ENCODE measurements at places on chromosomes 3 and 15.

GRCh38 chr15:32905481-32905880, 187.7 kb downstream of the GREM1 start:
- no peak for DNase-seq

- DNase-seq = no peak
These were observed 624.8 kb upstream of the LMCD1 start for GRCh38 chr3:7876741-7877297.

GRCh38 chr3:185351396-185351795, 11.5 kb upstream of the MAP3K13 start:
- DNase-seq = no peak

DNA sequence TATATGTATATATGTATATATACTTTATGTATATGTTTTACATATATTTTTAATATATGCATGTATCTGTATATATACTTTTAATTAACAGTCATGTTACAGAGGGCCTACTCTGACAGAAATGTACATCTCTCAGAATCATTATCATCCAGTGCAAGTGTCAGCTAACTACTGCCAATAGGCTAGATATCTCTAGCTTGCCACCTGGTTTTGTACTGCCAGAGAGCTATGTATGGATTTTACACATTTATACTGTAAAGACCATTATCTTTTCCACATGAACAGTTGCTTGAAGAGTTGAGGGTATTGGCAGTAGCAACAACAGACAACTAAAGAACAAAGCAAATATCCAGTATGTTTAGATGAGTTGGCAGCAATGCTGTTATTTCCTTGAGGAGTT, 99.7 kb upstream of the VGLL3 start:
- DNase-seq = no peak

GRCh38 chr3:13379201-13379830, 40.8 kb downstream of the NUP210 start:
- no peak for DNase-seq

DNA sequence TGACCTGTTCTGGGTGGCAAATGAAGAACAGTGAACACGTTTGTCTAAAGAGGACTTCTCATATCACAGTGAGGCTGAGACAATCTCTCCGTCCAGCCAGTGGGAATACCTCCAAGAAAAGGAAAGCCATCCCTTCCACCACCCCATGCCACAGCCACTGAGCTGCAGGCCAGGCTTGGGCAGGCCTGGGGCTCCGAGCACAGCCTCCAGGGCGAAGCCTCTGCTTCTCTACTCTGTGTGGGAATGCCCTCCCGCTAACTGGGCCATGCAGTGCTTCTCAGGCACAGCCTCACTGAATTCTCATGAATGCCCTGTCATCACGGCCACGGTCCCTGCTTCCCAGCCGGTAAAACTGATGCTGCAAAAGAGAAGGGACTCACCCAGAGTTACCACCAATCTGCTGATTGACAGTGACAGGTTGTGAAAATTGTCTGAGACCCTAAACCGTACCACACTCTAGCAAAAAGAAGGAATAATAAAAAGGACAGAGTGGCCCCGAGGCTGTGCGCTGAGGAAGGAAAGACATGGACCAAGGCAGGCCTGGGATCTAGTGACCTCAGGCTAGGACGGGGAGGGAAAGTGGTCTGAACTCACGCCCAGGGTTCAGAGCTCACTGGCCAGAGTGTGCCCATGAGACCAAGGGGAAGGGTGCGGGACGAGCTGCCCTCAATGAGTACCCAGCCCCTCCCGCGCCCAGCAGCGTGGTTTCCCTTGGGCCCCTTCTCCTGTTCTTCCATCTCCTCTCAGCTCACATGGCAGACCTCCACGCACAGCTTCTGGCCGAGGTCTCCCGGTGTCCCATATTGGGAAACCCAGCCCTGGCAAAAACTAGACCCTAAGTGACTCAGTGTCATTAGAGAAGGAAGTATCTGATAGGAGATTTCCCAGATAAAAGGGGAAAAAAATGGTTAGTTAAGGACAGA, 52.8 kb downstream of the DHX30 start:
- DNase-seq = no peak

GRCh38 chr3:148625095-148625736, 72.5 kb upstream of the AGTR1 start:
- DNase-seq = no peak

GRCh38 chr3:167203062-167203461, 177.0 kb downstream of the ZBBX start:
- no peak for DNase-seq

- no peak for DNase-seq
These were observed 16.5 kb downstream of the DIS3L start for GRCh38 chr15:66309828-66310227.

DNA sequence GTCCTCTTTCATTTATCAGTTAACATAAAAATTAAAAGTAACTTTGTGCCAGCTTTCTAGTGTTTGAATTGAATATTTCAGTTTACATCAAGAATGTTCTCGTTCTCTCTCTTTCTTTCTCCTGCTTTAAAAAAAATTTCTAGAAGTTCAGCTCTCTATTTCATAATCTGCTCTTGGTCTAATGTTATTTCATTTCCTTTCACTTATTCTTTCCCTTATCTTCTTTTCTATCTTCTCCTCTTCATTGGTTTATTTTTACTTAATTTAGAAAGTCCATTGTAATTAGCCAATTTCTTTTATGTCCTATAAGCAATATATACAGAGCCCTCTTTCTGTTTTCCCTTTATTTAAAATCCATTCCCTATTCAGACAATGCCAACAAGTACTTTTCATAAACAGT, 44.6 kb downstream of the CCDC54 start:
- DNase-seq = no peak

DNA sequence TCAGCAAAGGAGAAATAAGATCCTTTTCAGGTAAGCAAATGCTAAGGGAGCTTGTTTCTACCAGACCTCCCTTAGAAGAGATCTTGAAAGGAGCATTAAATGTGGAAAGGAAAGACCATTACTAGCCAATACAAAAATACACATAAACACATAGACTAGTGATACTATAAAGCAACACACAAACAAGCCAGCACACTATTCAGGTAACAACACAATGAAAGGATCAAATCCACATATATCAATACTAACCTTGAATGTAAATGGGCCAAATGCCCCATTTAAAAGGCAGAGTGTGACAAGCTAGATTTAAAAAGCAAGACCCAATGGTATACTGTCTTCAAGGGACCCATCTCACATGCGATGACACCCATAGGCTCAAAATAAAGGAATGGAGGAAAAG, 317.6 kb downstream of the TBL1XR1 start:
- no peak for DNase-seq

GRCh38 chr3:184391266-184391665, 11.4 kb downstream of the CHRD start:
- no peak for DNase-seq

DNA sequence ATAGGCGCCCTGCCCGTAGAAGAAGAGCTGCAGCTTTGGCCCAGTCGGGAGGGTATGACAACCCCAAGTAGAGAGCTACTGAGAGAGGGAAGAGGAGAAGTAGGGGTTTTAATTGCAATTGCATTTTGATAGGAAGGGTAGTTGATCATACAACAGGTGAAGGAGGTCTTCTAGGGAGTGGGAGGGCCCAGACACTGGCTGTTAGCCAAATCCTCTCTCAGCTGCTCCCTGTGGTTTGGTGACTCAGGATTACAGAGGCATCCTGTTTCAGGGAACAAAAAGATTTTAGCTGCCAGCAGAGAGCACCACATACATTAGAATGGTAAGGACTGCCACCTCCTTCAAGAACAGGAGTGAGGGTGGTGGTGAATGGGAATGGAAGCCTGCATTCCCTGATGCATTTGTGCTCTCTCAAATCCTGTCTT, 408.9 kb upstream of the THBS1 start:
- no peak for DNase-seq

DNA sequence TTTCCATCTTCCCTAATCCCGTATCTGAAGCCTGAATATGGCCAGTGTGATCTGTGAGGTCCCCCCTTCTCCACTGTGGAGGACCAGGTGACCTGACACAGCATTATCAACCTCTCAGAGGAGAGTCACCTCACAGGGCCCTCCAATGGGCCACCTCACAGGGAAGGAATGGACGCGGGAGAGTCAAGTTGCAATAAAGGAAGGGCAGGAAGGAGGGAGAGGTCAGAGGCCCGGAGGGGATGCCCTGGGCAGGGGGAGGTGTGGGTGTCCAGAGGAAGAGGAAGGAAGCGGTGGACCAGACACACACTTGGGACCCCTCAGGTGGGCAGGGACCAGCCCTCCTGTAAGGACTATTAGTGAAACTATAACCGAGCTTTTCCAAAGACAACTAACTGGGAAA, 14.6 kb upstream of the LRRC15 start:
- DNase-seq = no peak

DNA sequence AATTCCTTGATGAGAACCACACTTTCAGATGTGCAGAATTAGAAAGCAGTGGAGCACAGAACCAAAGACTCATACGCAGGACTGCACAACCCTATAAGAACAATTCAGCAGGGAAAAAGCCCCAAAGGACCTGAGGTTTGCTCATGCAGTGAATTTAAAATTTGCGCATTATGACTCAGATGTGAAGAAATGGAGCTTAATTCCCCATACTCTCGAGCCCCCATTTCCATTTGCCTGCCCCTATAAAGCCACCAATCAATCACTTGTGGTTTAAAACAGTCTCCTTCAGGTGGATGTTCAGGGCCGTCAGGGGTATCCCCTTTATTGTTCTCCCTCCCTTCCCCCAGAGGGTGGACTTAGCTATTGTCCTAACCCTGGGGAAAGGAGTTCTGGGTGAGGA, 221.2 kb downstream of the IGSF11 start:
- DNase-seq = no peak

GRCh38 chr3:157300094-157300493, 136.6 kb upstream of the PTX3 start:
- no peak for DNase-seq

DNA sequence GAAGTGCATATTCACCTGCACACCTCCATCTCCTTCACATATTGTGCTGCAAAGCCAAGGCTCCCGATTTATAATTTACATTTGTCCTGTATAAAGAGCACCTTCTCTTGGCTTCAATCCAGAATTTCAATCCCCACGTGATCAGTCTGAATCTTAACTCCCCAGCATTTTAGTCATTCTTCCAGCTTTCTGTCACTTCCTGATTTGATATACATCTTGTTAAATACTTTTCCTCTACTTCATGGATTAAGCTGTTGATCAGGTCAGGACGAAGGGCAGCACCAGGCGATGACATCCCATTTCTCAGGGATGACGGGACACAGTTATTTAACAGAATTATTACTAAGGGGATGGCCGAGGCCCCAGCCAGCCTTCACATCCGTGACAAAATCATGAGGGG, 212.5 kb downstream of the EPHB1 start:
- no peak for DNase-seq

- DNase-seq = no peak
These were observed 11.8 kb downstream of the CYFIP1 start for GRCh38 chr15:22968366-22968765.

- DNase-seq = no peak
These were observed 156.7 kb downstream of the TJP1 start for GRCh38 chr15:29665444-29666003.

- DNase-seq = no peak
These were observed 103.6 kb downstream of the APBA2 start for GRCh38 chr15:28989239-28989830.

- no peak for DNase-seq
These were observed 53.1 kb downstream of the MESD start for GRCh38 chr15:80936288-80937078.

DNA sequence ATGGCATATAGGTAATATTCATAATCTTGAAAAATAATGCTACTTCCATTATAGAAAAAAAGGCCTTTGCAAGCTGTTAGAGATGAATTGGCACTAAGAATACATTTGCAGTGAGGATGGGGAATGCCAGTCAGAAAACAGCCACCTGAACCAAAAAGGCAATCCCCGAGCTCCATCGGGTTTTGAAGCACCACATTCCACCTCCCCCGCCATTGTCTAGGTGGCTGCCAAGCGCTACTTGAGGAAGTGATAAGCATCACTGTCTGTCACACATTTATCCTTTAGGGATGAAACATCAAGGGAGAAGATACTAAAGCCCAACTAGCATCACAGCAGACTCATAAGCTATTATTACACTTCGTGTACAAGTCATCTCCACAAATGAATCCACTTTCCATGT, 112.8 kb downstream of the OSBPL10 start:
- DNase-seq = no peak

DNA sequence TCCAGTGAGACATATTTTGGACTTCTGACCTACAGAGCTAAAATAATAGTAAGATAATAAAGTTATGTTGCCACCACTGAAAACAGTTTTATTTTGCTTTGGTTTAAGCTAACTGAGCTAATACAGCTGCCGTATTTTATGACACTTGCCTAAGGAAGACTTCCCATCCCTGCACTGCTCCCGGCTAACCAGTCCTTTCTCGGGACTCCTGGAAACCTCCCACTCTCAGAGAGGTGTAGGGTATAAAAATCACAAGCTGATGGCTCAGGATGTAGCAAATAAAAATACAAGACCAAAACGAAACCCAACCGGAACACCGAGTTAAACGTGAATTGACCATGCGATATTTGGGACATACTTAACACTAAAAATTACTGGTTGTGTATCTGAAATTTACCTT, 448 bp upstream of the KBTBD12 start:
- no peak for DNase-seq

DNA sequence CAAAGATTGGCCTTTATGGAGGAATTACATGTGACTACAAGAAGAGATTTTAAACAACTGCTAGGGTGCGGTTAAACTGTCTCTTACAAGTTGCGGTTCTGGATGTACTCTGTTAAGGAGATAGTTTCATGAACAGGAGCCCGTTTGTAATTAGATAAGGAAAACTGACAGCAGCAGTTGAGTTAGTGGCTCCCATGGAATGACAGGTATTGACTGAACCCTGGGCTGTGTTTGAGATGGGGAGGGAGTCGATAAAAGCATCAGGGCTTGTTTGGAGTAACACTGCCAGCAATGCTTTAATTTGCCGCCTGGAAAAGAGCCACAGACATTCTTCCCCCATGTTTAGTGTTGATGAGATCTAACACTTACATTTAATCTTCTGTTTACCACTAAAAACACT, 139.9 kb downstream of the ROBO2 start:
- no peak for DNase-seq

DNA sequence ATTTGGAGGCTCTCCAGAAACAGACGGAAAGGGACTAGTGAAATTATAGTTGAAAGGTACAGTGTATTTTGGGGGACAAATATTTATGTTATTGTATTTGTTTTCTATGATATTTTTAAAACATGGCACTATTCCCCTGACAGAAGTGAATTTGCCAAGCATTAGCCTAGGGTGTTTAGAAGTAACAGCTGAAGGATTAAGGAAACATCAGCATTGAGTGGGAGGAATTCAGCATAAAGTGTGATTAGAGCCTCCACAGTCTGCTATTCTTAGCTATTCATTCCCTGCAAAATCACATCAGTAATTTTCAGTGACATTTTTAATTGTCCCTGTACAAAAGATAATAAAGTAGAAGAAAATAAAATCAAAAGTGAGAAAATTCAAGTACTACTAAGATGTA, 231.4 kb downstream of the ROBO2 start:
- DNase-seq = no peak

- no peak for DNase-seq
These were observed 272.9 kb upstream of the BCHE start for GRCh38 chr3:166110102-166110501.

GRCh38 chr3:195302431-195302830, 31.5 kb upstream of the XXYLT1 start:
- DNase-seq = no peak

- no peak for DNase-seq
These were observed 41.0 kb downstream of the RAB11A start for GRCh38 chr15:65910341-65910740.

All from activated T-helper 1 cell treated with anti-CD3 and anti-CD28 coated beads, Interleukin-2, amount 50 U/mL, for 16 hours (primary cell).